ENCODE measurements at places on chromosomes 12 and 14.

DNA sequence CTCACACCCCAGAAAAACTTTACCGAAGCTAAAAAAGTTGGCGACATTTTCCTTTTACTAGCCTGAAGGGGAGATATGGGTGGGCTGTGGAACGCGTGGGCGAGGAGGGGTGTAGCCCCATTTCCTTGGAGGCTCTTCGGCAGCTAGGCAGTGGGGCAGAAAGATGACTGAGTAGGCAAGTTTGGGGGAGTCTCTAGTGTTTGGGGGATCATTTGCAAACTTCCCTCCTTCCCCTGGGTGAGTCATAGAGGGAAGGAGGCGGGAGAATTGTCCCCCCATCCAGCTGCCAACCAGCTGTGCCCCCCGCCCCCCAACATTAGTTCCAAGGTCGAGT lies 2.3 kb downstream of the GLI1 start:
- no peak for DNase-seq

DNA sequence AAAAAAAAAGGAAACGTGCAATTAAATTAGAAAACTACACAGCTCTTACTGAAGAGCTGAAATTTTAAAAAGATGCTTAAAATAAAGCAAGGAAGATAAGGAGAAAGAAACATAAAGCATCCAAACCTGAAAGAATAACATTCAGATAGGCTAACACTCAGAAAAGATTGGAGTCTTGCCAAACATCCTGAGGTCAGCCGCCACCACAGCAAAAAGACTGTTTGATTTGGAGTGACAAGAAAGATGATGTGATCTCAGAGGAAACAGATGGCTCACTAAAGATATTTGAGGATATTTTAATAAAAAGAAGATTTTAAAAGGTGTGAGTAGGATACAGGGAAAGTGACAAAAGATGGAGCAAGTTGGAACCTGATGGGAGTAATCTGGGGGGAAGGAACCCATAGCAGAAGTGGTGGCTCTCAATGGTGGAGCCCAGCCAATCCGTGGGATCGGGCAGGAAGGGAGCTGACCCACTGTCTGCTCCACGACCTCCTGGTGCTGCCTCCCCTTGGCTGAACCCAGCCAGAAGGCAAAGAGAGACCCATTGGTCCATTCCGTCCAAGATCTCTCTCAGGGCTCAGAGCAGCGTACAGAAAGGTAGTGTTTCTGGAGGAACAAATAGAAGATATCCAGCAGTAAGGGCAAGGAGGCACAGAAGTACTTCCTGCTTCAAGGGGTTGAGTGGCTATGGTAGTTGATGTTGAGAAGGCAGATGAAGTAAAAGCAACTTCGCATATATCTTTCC lies 469.6 kb downstream of the RGS6 start:
- DNase-seq: no peak

- no peak for DNase-seq
Observed at GRCh38 chr14:101288436-101289229, 272.7 kb upstream of the DIO3 start.

GRCh38 chr12:40581889-40582288 lies 110.3 kb upstream of the CNTN1 start:
- no peak for DNase-seq

GRCh38 chr12:125871811-125872594 lies 806.8 kb downstream of the AACS start:
- DNase-seq: no peak
